Thoracic aorta (tissue), 2 donors: ENCODE measurements at places on chromosomes 1 and 21. TPM values are rescaled to one million over a fixed set of nuclear protein-coding genes. Genes with fewer than 3 reads are reported as not detected.

Gene HSD3B1
- not detected for total RNA-seq

Gene SV2A
- total RNA-seq: 22.7 TPM

Gene FCMR
- total RNA-seq: 5.4 TPM

Gene NTNG1
- 1.4 TPM for total RNA-seq

Gene TMEM82
- not detected for total RNA-seq

Gene CCDC30
- total RNA-seq: 4.9 TPM

Gene TFAP2E
- total RNA-seq: not detected

Gene KCNE1
- total RNA-seq: 10.8 TPM

Gene NUDT4B
- 17.8 TPM for total RNA-seq

Gene VHLL
- total RNA-seq: not detected

Gene RGS16
- total RNA-seq: 8.8 TPM

Gene COL11A1
- not detected for total RNA-seq

Gene C1orf87
- total RNA-seq: 3.5 TPM

Gene C1QTNF12
- total RNA-seq: 2.9 TPM

Gene SLC50A1
- total RNA-seq: 22.2 TPM

Gene TSACC
- not detected for total RNA-seq

Gene GSTM1
- not detected for total RNA-seq

Gene DYNLT4
- total RNA-seq: not detected

Gene CHIA
- not detected for total RNA-seq

Gene FCRLB
- not detected for total RNA-seq

Gene VAV3
- 7.7 TPM for total RNA-seq

Gene MRPL24
- total RNA-seq: 35.6 TPM

Gene NPHS2
- total RNA-seq: not detected

Gene KRTAP7-1
- not detected for total RNA-seq

Gene NMNAT2
- total RNA-seq: 0.68 TPM

Gene LINGO4
- total RNA-seq: not detected

Gene CD5L
- not detected for total RNA-seq

Gene PROX1
- 0.21 TPM for total RNA-seq

Gene HUNK
- 0.42 TPM for total RNA-seq

Gene ALG14
- total RNA-seq: 1.6 TPM

Gene CELA2A
- total RNA-seq: not detected

Gene CCDC17
- 2.2 TPM for total RNA-seq

Gene EPHA8
- not detected for total RNA-seq

Gene KIAA1614
- 9.8 TPM for total RNA-seq

Gene GJB5
- total RNA-seq: not detected

Gene NR1I3
- total RNA-seq: not detected

Gene TCHH
- 0.49 TPM for total RNA-seq

Gene IL23R
- total RNA-seq: not detected

Gene WLS
- total RNA-seq: 80.1 TPM

Gene HCN3
- 1.9 TPM for total RNA-seq

Gene ADCY10
- total RNA-seq: 0.54 TPM

Gene UBASH3A
- 1.2 TPM for total RNA-seq

Gene KRTAP20-1
- not detected for total RNA-seq

Gene SHISAL2A
- total RNA-seq: not detected

Gene CRYAA
- total RNA-seq: not detected

Gene DCDC2B
- total RNA-seq: not detected

Gene CSF1
- 171 TPM for total RNA-seq

Gene C1orf141
- total RNA-seq: not detected

Gene DMBX1
- not detected for total RNA-seq
